ENCODE measurements at places on chromosomes 11 and 22.

- DNase-seq = no peak
Measured at GRCh38 chr11:95723361-95723942, 66.1 kb downstream of the FAM76B start.

GRCh38 chr22:37892566-37893335, 13.3 kb upstream of the MICALL1 start:
- no peak for DNase-seq

DNA sequence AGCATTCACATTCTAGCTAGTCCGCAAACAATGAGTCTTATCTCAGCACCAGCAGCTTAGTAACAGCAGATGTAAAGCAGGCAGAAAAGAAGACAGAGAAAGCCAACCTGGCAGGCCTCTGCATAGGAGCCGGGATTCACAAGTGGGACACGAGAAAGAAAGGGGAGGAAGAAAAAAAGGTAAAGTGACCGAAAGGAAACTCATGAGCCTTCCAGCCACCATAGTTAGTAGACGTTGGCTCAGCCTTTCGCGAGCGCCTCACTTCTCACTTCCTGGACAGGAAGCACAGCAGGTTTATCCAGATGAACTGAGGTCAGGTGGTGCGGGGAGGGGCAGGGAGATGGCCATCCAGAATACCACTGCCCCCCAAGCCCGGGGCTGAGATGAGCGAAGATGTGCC, 19.7 kb upstream of the KAT5 start:
- DNase-seq = no peak

- DNase-seq = no peak
Measured at GRCh38 chr11:102802341-102802740, 4.4 kb upstream of the MMP1 start.

- no peak for DNase-seq
Measured at GRCh38 chr11:121153472-121153871, 52.4 kb downstream of the TECTA start.

DNA sequence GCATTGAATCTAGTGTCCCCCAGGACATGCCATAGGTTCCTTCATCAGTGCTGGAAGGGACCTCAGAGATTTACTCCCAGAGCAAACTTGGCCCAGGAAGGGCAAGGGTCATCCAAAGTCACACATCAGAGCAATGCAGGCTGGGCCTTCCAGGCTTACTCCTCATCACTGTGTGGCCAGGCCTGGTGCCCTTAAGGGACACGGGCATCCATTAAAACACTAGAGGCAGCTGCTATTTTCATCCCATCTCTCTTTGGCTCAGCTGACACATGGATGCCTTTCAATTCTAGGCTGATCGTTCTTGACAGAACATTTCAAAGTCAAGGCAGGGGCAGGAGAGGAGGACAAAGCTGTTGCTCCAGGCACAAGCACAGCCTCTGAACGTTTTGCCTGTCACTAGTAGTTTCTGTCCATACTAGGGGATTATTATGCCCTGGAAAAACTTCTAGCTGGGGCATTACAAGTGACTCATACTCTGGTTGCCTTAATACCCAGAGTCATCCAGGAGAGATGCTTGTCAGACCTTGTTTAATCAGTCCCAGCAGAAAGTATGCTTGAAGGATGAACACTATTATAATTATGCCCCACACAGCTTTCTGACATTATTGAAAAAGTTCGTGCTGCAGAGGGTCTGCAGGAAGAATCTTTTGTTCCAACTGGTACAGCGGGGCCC, 240.3 kb downstream of the TENM4 start:
- no peak for DNase-seq

DNA sequence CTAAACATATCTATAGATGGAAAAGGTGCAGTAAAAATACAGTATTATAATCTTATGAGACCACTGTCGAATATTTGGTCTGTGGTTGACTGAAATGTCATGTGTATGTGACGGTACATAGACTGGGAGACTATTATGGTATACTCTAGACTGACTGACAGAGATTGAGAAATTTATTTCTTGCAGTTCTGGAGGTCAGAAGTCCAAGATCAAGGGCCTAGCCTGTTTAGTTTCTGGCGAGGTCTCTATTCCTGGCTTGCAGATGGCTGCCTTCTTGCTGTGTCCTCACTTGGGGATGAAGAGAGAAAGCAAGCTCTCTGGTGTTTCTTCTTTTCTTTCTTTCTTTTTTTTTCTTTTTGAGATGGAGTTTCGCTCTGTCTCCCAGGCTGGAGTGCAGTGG, 7.3 kb upstream of the OSBP2 start:
- no peak for DNase-seq

- no peak for DNase-seq
Measured at GRCh38 chr11:120054016-120054752, 83.7 kb downstream of the TRIM29 start.

DNA sequence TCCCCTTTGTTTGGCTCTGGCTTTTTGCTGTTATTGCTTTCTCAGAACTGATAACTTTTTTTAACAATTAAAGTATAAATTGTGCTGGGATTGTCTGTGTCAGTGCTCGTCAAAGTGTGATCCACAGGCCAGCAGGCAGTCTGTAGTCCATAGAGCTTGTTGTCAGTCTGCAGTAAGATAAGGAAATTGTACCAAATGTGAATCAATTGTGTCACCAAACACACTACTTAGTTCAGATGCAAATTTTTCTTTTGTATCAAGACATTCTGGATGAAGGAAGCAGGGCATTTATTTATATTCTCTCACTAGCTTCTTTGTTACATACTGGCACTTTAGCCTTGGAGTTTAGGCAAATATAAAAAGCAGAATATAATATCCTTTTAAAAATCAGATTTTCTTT, 121.0 kb downstream of the WNT11 start:
- no peak for DNase-seq

DNA sequence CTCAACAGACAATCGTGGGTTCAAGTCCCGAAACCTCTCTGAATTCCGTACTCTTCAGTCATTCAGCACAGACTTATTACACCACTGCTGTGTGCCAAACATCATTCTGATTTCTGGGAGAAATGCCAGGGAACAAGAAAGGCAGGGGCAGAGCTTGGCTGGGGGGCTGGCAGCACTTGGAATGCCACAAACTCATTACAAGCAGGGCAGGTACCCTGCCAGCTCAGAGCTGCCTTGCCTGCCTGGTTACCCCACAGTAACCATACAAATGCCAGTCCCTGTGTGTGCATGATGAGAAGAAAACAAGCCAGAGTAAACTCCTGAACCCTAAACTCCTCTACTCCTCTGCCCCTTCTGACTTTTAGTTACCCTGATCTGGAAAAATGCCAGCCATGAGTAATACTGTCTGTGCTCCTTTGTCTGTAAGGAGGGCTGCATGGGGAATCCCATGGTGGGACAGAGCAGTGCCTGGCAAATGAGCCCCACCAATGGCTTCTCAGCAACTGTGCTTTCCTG, 6.9 kb upstream of the RAD9A start:
- no peak for DNase-seq

GRCh38 chr11:130181295-130182272, 22.0 kb downstream of the ST14 start:
- DNase-seq = peak; percentile 51

DNA sequence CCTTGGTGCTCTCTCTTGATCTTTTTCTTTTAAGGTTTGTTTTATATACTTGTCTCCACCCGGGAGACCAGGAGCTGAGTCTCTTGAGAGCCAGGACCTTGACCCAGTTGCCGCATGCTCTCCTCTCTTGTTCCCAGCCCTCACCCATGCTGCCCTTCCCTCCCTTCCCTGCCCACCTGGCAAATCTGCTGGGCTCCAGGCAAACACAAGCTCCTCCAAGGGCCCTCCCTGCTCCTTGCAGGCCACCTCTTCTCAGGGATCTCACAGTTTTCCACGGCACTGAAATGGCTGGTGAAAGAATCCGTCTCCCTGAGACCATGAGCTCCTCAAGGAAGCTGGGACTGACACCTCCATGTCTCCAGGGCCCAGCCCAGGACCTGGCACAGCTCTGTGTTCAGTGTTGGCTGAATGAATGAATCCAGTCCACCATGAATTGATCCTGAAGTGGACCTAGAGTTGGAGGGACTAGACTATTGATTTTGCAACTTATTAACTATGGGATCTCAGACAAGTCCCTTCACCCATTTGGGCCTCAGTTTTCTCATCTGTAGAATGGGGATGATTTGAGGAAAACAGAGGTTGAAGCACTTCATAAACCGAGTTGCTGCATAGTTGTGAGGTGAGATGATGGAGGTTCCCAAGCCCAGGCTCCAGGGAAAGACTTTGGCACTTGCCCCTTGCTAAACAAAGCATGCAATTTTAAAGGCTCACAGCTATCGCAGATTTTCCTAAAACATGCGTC, 25.1 kb upstream of the FBLN1 start:
- DNase-seq = no peak

- DNase-seq = no peak
Measured at GRCh38 chr11:121081321-121081720, 19.7 kb upstream of the TECTA start.

DNA sequence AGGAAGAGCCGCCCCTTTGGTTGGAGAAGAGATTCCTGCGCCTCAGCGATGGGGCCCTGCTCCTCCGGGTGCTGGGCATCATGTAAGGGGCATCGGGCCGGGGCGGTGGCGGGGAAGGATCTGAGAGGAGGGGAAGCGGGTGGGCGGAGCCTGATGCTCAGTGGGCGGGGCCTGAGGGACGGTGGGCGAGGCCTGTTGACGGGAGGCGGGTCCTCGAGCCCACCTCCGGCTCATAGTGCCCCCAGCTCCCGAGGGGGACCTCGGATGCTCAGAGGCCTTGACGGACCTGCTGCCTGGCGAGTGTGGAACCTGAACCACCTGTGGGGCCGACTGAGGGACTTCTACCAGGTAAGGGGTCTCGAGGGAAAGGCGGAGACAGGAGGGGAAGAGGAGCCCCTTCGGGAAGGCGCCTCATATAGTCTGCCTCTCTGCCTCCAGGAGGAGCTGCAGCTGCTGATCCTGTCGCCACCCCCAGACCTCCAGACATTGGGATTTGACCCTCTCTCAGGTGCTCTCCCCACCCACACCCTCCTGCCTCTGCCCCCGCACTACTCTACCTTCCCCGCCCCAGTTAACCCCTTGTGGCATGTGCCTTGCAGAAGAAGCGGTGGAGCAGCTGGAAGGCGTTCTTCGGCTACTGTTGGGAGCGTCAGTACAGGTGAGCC, 799 bp downstream of the CCDC88B start:
- no peak for DNase-seq

DNA sequence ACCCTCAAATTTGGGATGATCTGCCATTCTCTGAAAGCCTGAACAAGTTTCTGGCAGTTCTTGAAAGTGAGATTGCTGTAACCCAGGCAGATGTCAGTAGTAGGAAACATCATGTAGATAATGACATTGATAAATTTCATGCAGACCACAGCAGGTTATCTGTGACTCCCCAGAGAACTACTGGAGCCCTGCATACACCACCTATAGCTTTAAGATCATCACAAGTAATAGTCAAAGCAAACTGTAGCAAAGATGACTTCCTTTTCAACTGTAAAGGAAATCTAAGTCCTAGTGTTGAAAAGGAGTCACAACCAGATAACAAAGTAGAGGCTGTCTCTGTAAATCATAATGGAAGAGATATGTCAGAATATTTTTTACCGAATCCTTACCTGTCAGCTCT, 31.0 kb downstream of the DDIAS start:
- no peak for DNase-seq

DNA sequence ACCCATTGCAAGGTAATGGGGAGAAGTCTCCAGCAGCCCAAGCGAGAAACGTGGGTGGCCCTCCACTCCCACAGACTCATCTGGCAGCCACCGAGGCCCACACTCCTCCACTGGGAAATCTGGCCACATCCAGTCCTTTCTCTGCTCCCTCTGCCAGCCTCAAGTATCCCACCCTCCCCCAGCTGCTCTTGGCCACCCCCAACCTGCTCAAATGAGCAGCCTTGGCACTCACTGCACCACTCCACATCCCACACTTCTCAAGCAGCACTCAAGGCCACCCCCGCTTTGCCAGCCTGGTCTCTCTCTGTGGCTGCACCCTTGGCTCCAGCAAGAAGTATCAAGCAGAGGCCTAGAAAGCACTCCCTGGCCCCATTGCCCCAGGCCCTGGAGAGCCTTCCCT, 28.2 kb downstream of the SLC22A12 start:
- no peak for DNase-seq

DNA sequence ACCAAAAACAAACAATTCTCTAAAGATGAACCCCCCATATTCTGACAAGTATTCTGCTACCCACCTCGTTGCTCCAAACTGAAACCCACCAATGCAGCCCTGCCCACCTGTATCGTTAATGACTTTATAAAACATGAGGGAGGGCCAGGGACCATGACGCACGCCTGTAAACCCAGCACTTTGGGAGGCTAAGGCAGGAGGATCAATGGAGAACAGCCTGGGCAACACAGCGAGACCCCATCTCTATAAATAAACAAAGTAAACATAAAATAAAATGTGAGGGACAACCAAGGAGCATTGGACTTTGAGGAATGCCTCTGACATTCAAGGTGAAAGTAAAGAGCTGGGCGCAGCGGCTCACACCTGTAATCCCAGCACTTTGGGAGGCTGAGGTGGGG, 39.8 kb upstream of the ATXN10 start:
- no peak for DNase-seq

- peak; percentile 48 for DNase-seq
Measured at GRCh38 chr11:97454988-97455387, 1065.2 kb downstream of the JRKL start.

- no peak for DNase-seq
Measured at GRCh38 chr11:109416601-109417000, 5.4 kb upstream of the C11orf87 start.

DNA sequence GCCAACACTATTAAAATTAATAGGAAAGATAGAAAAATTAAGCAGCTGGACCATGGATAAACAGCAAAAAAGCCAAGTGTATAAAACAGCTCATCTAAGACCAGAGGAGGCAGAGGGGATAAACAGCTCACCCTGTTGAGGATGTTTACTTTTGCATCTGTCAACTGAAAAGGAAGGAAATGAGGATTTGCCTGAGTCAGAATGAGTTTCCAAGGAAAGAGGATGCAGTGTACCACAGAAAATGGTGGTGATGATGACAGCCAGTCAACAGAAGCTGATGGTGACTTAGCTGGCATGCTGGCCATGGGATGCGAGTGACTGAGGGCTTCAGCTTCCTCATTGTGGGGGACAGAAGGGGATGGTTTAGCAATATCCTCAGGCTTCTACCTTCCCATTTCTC, 183.5 kb downstream of the KIRREL3 start:
- peak; percentile 45 for DNase-seq

DNA sequence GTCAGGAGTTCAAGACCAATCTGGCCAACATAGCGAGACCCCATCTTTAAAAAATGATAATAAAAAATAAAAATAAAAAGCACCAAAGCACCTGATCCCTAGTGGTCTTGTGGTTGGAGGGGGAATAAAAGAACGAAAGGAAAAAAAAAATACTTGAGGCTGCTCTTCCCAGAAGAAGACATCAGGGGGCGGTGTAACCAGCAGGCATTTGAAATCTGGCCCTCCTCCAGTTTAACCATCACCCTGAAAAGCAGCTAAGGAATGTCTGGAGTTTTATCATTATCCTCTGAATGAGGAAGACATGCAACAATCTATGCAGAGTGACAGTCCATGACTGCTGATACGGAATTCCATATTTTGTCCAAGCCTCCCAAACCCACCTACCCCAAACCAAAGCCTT, 5.6 kb upstream of the KCTD17 start:
- no peak for DNase-seq

- peak; percentile 63 for DNase-seq
Measured at GRCh38 chr11:9263840-9264315, 1.3 kb downstream of the DENND5A start.

All from RKO (cell line).